Liver (tissue), 10 donors: ENCODE measurements at places on chromosomes 5 and 9. TPM values are rescaled to one million over a fixed set of nuclear protein-coding genes. Genes with fewer than 3 reads are reported as not detected.

GRCh38 chr5:58311526-58311925, 148.4 kb downstream of the PLK2 start:
- H3K27ac ChIP-seq: no peak overlapping the region
- no peaks in the 10 kb centered on the region for H3K36me3 ChIP-seq
- H3K4me1 ChIP-seq: no peaks in the 10 kb centered on the region
- no peak for DNase-seq
- no peak overlapping the region for H3K4me3 ChIP-seq
- H3K27me3 ChIP-seq: no peaks in the 10 kb centered on the region

GRCh38 chr9:72420783-72421182, 55.8 kb upstream of the ZFAND5 start:
- H3K27me3 ChIP-seq: no peaks in the 10 kb centered on the region
- no peak overlapping the region for H3K27ac ChIP-seq
- no peak overlapping the region for H3K4me3 ChIP-seq
- peaks cover 2% of the 10 kb centered on the region for H3K4me1 ChIP-seq
- no peak for DNase-seq

GRCh38 chr5:56288873-56289601, 55.9 kb upstream of the ANKRD55 start:
- no peaks in the 10 kb centered on the region for H3K36me3 ChIP-seq
- DNase-seq: no peak
- H3K4me3 ChIP-seq: no peak overlapping the region
- no peaks in the 10 kb centered on the region for H3K27me3 ChIP-seq

Gene SLC34A3
- polyA plus RNA-seq: not detected

DNA sequence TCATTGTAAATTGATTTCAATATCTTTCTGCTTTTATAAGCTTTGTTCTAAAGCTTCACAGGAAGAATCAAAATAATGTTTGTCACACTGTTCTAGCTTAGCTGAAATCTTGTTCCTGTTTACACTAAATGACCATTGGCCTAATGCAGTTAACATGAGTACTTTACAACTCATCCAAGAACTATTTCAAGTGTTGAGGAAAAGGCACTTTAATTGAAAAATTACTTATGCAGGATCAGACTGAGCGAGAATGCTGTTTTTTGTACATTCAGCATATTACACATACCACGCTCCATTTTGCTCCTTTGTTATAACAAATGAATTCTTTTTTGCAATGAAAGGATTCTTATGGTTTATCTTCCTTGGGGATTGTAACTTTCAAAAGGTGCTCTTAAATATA, 22.4 kb upstream of the SMIM15 start:
- H3K27me3 ChIP-seq: no peaks in the 10 kb centered on the region
- DNase-seq: no peak
- no peaks in the 10 kb centered on the region for H3K36me3 ChIP-seq
- no peaks in the 10 kb centered on the region for H3K4me1 ChIP-seq
- no peak overlapping the region for H3K4me3 ChIP-seq

Gene CTNND2
- 0.21 TPM for polyA plus RNA-seq

- H3K27ac ChIP-seq: no peak overlapping the region
- H3K4me1 ChIP-seq: no peaks in the 10 kb centered on the region
- H3K27me3 ChIP-seq: no peaks in the 10 kb centered on the region
- H3K4me3 ChIP-seq: no peak overlapping the region
- peaks cover 11% of the 10 kb centered on the region for H3K36me3 ChIP-seq
- no peak for DNase-seq
These were observed 45.9 kb upstream of the RPL26L1 start for GRCh38 chr5:172913117-172913850.

- no peak overlapping the region for H3K4me3 ChIP-seq
- no peak for DNase-seq
- no peaks in the 10 kb centered on the region for H3K27me3 ChIP-seq
- H3K27ac ChIP-seq: no peak overlapping the region
These were observed 31.4 kb downstream of the ZCCHC7 start for GRCh38 chr9:37151812-37152211.

DNA sequence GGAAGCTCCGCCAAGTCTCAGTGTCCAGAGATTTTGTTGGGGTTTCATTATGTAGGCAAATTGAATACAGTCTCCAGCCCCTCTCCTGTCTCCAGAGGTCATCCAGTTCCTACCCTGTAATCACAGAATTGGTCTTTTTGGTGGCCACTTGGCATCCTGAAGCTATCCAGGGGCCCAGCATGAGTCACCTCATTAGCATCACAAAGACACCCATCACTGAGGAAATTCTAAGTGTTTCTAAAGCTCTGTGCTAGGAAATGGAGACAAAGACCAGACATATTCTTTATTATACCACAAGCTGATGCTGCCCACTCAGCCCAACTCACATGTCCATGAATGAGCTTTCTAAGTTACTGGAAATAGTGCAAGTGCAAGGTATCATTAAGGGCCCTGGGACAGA, 229.9 kb downstream of the DOCK8 start:
- no peak overlapping the region for H3K4me3 ChIP-seq
- H3K4me1 ChIP-seq: no peaks in the 10 kb centered on the region
- DNase-seq: no peak
- H3K27ac ChIP-seq: no peak overlapping the region
- H3K36me3 ChIP-seq: peaks cover 3% of the 10 kb centered on the region

Gene TNC
- polyA plus RNA-seq: 0.19 TPM

Gene CEMIP2
- polyA plus RNA-seq: 20.0 TPM

- H3K4me1 ChIP-seq: no peaks in the 10 kb centered on the region
- no peaks in the 10 kb centered on the region for H3K27me3 ChIP-seq
- no peak overlapping the region for H3K27ac ChIP-seq
- no peak overlapping the region for H3K4me3 ChIP-seq
These were observed 22.0 kb downstream of the PUM3 start for GRCh38 chr9:2821855-2822254.

DNA sequence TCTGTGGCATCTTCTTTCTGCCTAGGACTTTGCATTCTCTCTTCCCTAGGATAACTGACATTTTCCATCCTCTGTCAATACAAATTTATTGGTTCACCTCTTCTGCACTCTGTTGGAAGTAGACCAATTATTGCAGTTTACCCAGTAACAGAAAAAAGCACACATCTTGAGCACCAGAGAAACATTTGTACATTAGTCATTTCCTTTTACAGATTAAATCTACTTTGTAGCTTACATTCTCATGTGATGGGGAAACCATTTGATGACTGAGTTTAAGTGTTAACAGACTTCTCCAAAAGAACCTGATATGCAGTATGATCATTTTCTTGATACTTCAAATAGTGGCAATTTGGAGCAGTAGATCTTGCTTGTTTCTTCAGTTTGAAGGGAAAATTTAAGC, 1098.8 kb downstream of the DTWD2 start:
- no peaks in the 10 kb centered on the region for H3K36me3 ChIP-seq
- no peak for DNase-seq
- no peaks in the 10 kb centered on the region for H3K27me3 ChIP-seq
- no peak overlapping the region for H3K4me3 ChIP-seq
- H3K27ac ChIP-seq: no peak overlapping the region
- H3K4me1 ChIP-seq: no peaks in the 10 kb centered on the region

GRCh38 chr5:56516035-56516434, 282.9 kb upstream of the ANKRD55 start:
- H3K36me3 ChIP-seq: no peaks in the 10 kb centered on the region
- no peak overlapping the region for H3K4me3 ChIP-seq
- H3K27ac ChIP-seq: no peak overlapping the region
- no peaks in the 10 kb centered on the region for H3K27me3 ChIP-seq
- peaks cover 6% of the 10 kb centered on the region for H3K4me1 ChIP-seq

DNA sequence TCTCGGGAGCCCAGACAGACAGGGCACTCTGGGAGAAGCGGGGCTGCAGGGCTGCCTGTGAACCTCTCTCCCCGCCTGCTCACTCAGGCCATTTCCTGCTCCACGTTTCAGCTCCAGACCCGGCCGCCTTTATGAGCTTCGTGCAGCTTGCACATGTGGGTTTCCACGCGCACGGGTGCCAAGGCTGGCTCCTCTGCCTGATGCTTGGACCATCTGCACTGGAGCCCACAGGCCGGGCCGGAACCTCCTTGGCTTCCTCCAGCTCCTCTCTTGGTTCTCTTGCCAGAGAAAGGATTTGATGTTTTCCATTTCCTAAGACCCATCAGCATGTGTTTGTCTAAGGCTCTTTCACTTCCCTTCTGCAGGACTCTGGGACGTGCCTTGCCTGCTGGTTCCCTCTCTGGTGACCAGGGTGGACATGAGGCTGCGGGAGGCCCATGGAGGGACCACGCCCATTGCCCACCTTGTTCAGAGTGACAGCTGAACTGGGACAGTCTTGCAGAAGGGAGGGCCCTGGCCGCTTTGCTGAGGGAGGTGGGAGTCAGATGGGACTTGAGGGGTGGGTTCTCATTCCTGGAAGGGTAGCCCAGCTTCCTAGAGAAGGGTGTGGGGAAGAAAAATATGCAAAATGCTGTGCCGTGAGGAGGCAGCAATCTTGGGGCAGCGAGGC, 23.3 kb upstream of the COL5A1 start:
- H3K27me3 ChIP-seq: no peaks in the 10 kb centered on the region
- H3K4me1 ChIP-seq: no peaks in the 10 kb centered on the region
- H3K4me3 ChIP-seq: no peak overlapping the region
- no peaks in the 10 kb centered on the region for H3K36me3 ChIP-seq
- no peak overlapping the region for H3K27ac ChIP-seq
